ENCODE measurements at places on chromosomes 16 and 17.

- H3K4me1 ChIP-seq = peaks cover 19% of the 10 kb centered on the region
- DNase-seq = no peak
- no peaks in the 10 kb centered on the region for H3K36me3 ChIP-seq
- H3K27ac ChIP-seq = no peak overlapping the region
- H3K27me3 ChIP-seq = no peaks in the 10 kb centered on the region
These were observed 18.5 kb downstream of the RAP1GAP2 start for GRCh38 chr17:2814481-2815341.

- DNase-seq = peak; percentile 95
- no peaks in the 10 kb centered on the region for H3K36me3 ChIP-seq
- H3K27me3 ChIP-seq = no peaks in the 10 kb centered on the region
- peaks cover 5% of the 10 kb centered on the region for H3K4me1 ChIP-seq
- H3K27ac ChIP-seq = peak overlapping the region; percentile 40
These were observed 17.7 kb downstream of the SLC38A8 start for GRCh38 chr16:84024854-84025253.

- no peaks in the 10 kb centered on the region for H3K4me1 ChIP-seq
- peaks cover 33% of the 10 kb centered on the region for H3K27me3 ChIP-seq
- H3K4me3 ChIP-seq = no peak overlapping the region
- no peaks in the 10 kb centered on the region for H3K36me3 ChIP-seq
- DNase-seq = peak; percentile 62
These were observed 1.5 kb upstream of the SLC38A8 start for GRCh38 chr16:84044118-84044488.

DNA sequence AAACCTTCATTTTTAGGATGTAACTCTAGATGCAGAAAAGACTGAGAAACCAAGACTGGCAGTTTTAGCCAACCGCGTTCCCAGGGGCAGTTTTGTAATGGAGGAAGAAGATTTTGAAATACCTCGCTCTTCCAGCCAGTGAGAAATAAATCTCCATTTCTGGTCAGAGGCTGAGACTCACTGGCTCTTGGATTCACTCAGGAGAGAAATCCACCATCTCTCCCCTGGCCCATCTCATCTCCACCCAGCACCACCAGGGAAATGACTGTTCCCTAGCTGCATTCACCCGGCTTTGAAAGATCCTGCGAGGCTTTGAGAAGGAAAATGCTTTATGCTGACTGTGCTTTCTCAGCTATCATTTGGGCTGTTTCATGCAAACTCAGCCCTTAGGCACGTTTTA lies 185.2 kb downstream of the SOX9 start:
- H3K27ac ChIP-seq = no peak overlapping the region
- H3K36me3 ChIP-seq = no peaks in the 10 kb centered on the region
- no peaks in the 10 kb centered on the region for H3K4me1 ChIP-seq
- 0 out of 2 replicates have a peak, but pooled peaks cover 4% of the 10 kb centered on the region for H3K27me3 ChIP-seq

GRCh38 chr16:48330841-48331192 lies 54.4 kb downstream of the SIAH1 start:
- no peak for DNase-seq
- no peak overlapping the region for H3K4me3 ChIP-seq
- H3K4me1 ChIP-seq = peaks cover 7% of the 10 kb centered on the region

DNA sequence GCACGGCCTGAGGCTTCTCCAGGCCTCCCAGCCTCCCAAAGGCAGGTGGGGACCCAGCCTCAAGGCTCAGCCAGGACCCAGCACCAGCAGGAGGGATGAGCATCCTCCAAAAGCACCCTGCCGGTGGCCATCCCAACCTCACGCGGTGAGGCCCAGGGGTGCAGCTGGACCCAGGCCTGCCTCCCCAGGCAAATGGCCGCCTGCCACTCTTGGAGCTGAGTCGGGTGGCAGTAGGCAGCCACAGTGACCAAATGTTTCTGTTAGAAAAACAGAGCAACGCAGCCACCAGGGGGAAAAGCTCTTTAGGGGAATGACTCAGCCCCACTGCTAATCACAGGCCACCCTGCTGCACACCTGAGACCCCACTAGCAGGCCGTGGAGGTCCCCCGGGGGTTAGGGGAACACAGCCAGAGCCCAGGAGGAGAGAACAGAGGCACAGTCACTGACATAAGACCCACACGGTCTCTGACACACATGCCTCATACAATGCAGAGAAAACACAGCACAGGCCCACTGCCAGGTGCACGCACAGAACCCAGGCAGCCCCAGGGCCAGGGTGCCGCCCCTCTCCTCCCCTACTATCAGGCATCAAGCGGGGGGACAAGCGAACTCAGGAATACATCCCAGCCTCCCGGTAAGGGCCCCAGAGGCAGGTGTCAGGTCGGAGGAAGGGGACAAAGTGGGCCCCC lies 12.4 kb downstream of the BCAR1 start:
- DNase-seq = peak; percentile 79
- H3K36me3 ChIP-seq = peaks cover 5% of the 10 kb centered on the region
- H3K4me1 ChIP-seq = peaks cover 35% of the 10 kb centered on the region

DNA sequence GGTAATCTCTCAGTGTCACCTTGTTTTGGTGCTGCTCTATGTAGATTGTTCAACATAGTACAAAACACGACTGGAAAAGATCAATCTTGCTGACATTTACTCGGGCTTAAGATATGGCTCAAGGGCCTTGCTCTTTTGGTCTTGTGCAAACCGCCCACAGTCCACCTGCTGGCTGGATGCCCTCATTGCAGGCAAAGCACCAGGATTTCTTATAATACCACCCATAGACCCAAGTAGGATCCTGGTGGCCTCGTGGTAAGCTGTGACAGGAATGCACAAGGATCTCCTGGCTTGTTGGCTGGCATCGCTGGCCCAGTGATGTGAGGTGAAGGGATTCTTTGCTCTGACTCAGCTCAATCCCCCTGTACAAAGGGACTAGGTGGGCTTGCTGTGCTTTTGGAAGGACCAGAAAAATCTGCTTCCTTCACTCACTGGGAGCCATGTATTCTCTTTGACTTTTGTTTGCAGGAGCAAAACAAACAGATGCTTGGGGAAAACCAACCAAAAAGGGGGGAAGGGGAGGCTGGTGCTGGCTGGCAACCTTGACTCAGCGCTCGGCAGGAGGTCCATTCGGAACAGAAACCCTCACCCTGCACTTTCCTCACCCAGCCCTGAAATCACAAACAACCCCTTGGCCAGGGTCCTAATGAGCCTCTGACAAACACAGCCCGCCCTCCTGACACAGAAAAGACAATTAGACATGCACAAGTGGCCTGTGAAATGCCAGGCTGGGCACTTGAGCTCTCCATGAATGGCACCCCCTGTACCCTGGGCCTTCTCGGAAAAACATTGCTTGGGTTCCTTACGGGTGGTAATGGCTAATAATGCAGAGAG lies 36.6 kb upstream of the MED9 start:
- DNase-seq = peak; percentile 47
- no peak overlapping the region for H3K27ac ChIP-seq
- H3K27me3 ChIP-seq = no peaks in the 10 kb centered on the region
- no peak overlapping the region for H3K4me3 ChIP-seq

All from GM23248 (cell line).